ENCODE measurements at places on chromosomes 2 and 18. TPM values are rescaled to one million over a fixed set of nuclear protein-coding genes. Genes with fewer than 3 reads are reported as not detected.

RFX8 gene
- total RNA-seq, result 0.28 TPM

FAM110C gene
- 6.9 TPM for total RNA-seq

DNA sequence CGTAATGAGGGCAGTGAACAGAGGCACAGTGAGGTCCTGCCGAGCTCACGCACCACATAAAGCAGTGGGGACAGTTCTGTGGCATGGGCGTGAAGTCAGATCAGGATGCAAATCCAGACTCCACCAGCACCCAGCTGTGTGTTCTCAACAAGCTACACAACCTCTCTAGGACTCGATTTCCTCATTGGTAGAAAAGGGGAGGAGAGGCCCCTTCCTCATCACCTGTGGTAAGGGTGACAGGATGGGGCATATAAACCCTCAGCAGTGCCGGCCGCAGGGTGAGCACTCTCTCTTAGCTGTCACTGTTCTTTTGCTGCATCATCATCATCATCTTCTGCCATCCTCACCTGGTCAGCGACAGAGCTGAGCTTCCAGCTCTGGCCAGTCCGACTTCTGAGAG is 54.8 kb downstream of the C2orf76 start:
- no peak for DNase-seq

DNA sequence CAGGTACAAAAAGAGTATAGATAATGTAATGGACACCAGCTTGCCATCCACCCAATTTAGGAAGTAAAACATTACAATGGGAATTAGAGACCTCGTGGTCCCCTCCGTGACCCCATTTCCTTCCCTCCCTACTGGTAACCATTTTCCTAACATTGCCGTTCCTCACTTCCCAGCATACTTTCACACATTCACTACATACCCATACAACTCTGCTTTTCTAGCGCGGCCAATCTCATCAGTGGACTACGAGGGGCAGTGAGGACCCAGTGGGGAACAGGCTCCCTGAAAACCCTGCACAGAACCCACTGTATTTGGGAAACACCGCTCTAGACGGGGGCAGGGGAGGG is 1.1 kb downstream of the ENOSF1 start:
- no peak for DNase-seq

DNA sequence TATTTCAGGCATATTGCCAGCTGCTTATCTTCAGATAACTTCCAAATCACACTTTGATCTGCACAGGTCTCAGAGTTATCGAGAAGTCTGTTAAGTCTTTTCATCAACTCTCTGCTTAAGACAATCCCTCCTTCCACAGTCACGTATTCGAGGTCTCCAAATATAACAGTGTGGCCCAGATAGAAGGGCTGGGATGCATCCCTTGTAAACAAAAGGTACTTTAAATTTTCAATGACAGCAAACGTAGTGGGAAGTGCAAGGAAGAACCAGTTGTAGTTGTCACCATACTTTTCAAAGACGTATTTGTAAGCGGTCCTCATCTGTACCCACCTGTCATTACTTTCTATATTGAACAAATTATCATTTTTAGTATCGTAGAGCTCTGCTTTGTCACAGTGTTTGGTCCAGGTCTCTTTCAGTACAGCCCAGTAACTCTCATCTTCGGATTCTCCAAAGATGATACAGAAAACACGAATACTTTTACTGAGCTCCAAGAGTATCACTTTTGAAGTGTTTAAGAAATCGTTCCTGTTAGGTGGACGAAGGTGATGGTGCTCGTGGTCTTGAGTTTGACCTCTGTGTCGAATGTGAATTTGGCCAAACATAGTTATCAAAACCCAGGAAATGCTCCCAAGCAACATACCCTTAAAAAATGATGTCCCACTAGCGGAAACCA is 445 bp downstream of the C1GALT1C1L start:
- DNase-seq, result no peak

DNA sequence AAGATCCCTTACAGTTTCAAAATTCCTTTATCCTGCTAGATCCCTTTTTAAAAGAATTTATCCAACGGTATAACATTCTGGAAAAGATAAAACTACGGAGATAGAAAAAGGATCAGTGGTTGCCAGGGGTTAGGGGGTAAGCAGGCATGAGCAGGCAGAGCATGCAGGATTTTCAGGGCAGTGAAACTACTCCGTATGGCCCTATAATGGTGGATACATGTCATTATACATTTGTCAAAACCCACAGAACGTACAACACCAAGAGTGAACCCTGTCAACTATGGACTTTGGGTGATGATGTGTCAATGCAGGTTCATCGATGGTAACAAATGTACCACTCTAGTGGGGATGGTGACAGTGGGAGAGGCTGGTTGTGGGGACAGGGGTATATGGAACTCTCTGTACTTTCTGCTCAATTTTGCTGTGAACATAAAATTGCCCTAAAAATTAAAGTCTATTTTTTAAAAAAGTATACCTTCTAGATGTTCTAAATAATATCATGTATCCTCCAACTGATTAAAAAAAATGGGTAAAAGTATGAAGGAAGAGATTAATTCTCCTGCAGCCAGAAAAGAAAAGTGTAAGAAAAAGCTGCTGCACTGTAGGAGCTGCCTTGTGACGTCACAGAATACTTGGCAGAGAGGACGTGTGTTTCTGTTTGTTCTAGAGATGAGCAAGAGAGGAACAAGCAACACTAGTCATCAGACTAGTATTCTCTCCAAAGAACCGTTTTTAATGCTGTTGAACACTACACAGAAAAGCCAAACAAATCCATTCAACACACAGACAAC is 23.6 kb downstream of the ANKRD44 start:
- no peak for DNase-seq

DNA sequence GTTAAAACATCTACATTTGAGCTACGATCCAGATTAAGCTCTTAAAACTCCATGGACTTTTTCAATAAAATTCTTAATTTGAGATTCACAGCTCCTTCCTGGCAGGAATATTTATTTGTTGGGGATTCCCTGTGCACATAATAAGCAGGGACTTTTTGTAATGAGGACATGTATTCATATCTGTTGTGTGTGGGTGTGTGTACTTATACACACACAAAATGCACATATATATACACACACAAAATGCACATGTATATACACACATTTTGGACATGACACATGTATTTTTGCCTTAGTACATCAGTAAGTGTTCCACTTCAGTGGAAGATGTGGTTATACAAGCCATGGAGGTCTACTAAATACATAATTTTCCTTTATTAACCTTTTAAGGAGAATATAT is 1131.1 kb upstream of the CDH2 start:
- DNase-seq, result no peak

- no peak for DNase-seq
These were observed 203.2 kb upstream of the MEX3C start for GRCh38 chr18:51400721-51401120.

DNA sequence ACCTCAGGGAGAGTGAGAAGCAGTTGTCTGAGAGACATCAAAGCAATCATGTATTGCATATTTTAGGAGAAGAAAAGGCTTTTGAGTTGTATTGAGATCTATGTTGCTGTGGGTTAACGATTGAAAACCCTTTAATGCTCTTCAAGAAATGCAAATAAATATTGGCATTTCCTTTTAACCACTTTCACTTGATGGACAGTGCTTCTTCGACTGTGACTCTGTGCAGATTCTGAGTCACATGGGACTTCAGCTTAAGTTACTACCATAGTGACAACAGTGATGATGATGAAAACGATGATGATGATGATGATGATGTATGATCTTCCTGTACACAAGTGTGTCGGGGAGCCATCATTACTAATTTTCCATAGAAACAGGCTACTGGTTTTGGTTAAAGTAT is 181.8 kb downstream of the AKAIN1 start:
- DNase-seq, result no peak

GRCh38 chr2:205293559-205293958 is 388.7 kb upstream of the NRP2 start:
- no peak for DNase-seq

Data from pancreas (tissue), 10 donors.